ENCODE measurements at places on chromosomes 11 and 22.

DNA sequence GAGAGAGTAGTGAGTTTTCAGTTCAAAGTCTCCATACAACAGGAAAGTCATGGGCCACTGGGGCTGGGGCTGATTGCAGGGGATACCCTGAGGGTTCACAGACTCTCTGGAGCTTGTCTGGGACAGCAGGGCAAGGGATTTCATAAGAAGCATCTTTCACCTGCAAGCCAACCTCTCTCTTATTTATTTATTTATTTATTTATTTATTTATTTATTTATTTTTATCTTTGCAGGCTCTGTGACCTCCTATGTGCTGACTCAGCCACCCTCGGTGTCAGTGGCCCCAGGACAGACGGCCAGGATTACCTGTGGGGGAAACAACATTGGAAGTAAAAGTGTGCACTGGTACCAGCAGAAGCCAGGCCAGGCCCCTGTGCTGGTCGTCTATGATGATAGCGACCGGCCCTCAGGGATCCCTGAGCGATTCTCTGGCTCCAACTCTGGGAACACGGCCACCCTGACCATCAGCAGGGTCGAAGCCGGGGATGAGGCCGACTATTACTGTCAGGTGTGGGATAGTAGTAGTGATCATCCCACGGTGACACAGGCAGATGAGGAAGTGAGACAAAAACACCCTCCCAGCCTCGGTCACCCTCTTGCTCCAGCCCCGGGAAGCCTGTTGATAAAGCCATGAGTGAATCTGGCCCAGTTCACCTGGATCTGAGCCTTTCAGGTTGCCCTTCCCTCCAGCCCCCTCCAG, 68.4 kb downstream of the GGTLC2 start:
- DNase-seq = no peak

- no peak for DNase-seq
Measured at GRCh38 chr11:123404676-123405075, 25.4 kb upstream of the GRAMD1B start.

DNA sequence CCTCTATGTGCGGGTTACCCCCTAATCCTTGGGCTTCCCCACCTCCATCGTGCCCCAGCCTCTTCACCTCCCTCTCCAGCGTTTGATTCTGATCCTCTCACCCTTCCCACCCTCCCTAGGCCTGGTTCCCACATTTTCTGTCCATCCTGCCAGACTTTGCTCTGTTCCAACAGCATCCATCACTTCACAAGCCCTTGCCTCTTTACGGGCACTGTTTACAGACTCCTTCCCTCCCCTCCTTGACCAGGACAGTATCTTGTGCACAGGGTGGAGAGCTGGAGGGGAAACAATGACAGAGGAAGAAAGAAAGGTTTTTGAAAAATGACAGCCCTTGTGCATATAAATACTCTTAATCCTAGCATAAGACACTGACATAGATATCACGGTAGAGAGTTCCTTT, 30.4 kb downstream of the FEZ1 start:
- DNase-seq = no peak

GRCh38 chr22:25777870-25778269, 35.9 kb downstream of the MYO18B start:
- peak; percentile 71 for DNase-seq

DNA sequence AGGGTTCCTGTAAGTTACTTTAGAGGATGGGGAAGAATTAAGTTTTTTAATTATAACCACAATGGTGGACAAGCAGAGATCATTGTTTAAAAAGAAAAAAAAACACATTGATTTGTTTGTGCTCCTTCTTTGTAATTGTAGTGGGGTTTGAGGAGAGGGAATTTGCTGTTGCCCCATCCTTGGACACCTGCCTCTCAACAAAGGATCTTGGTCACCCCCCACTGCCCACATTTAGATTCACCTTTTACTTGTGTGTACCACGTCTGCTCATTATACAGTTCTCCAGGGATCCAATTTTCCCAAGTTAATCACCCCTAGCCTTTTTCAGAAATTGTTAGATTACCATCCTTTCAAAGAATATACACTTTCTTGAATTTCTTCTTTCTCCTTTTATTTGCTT, 53.0 kb downstream of the DNAJC24 start:
- no peak for DNase-seq

All from MCF 10A (cell line).